MM.1S (cell line): ENCODE measurements at places on chromosomes 7 and 10.

DNA sequence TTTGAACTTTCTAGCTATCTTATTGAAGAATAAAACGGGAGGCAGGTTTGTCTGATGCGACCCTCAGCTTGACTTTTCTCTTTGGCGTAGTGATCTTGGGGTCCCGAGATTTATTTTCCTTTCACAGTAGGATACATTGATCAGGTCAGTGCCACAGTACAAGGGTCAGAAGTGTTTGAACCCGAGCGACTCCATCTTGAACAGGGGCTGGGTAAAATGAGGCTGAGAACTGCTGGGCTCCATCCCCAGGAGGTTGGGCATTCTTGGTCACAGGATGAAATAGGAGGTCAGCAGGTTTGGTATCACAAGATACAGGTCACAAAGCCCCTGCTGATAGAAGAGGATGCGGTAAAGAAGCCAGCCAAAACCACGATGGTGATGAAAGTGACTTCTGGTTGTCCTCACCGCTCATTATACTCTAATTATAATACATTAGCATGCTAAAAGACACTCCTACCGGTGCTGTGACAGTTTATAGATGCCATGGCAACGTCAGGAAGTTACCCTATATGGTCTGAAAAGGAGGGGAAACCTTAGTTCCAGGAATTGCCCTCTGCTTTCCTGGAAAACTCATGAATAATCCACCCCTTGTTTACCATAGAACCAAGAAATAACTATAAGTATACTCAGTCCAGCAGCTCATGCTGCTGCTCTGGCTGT is 3.0 kb upstream of the TECPR1 start:
- no peak for DNase-seq

- DNase-seq: no peak
Observed at GRCh38 chr7:13724191-13724976, 265.1 kb downstream of the ETV1 start.

- no peak for DNase-seq
Observed at GRCh38 chr7:115252461-115252860, 330.6 kb downstream of the MDFIC start.

- DNase-seq: no peak
Observed at GRCh38 chr10:98186681-98187080, 52.2 kb downstream of the R3HCC1L start.

GRCh38 chr7:2529161-2530070 is 9.8 kb downstream of the LFNG start:
- DNase-seq: no peak

DNA sequence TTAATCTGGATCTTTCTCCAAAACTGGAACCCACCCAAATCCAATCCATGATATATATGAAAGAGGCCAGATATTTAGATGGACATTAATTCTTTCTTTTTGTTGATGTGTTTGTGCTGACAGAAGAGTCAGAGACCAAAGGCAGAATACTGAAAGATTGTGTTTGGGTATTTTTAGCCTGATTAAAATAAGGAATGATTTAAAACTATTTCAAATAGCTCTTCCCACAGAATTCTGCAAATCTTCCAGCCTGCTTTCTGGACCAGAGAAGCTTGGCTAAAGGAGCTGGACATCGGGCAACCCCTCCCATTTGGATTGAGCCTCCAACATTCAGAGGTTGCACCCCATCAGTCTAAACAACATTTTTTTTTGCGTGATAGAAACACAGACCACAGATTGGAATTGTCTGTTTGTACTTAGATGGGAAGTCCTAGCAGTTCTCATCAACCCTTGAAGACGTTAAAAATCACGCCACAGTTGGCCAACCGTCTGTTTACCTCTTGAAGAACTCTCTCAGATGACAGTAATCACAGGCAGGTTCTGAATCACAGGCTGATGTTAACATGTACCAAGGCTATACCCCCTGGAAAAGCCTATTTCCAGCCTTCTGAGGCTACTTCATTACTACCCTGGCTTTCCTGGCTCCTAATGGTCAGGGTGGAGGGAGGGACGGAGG is 155.2 kb upstream of the NRP1 start:
- no peak for DNase-seq

DNA sequence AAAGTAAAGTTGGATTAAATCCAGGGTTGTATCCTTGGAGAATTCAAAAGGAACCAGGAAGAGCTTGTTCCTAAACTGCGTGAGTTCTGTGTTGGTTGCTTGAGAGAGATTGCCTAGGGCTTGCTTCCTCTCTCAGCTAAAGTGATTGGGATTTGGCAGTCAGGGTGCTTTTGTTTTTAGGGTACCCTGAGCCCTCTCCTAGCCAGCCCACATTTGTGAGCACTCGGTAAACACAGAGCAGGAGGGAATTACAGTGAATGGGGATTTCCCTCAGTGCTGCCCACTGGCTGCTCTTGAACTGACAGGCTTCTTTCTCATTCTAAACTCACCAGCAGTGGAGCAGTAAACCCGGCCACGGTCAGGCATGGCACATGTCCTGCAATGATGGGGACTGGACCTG is 146.9 kb downstream of the TPST1 start:
- DNase-seq: no peak

GRCh38 chr7:132244903-132245480 is 331.3 kb downstream of the PLXNA4 start:
- no peak for DNase-seq

DNA sequence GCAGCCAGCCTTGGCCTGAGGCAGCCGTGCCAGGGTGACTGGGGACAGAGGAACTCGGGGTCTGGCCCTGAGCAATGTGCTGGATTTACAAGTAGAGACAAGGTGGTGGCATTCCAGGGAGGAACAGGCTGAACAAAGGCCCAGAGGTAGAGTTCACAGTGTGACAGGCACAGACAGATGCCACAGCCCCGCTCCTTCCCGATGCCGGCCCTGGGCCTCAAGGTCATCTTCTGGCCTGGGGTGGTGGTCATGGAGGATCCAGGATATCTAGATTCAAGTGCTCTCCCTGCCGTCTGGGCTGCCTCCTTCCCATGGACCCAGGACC is 68.9 kb upstream of the COL13A1 start:
- no peak for DNase-seq

- no peak for DNase-seq
Observed at GRCh38 chr7:24200407-24200966, 83.5 kb upstream of the NPY start.

GRCh38 chr10:130500261-130501000 is 364.2 kb downstream of the GLRX3 start:
- DNase-seq: no peak

GRCh38 chr7:3439333-3440030 is 138.4 kb downstream of the SDK1 start:
- no peak for DNase-seq

DNA sequence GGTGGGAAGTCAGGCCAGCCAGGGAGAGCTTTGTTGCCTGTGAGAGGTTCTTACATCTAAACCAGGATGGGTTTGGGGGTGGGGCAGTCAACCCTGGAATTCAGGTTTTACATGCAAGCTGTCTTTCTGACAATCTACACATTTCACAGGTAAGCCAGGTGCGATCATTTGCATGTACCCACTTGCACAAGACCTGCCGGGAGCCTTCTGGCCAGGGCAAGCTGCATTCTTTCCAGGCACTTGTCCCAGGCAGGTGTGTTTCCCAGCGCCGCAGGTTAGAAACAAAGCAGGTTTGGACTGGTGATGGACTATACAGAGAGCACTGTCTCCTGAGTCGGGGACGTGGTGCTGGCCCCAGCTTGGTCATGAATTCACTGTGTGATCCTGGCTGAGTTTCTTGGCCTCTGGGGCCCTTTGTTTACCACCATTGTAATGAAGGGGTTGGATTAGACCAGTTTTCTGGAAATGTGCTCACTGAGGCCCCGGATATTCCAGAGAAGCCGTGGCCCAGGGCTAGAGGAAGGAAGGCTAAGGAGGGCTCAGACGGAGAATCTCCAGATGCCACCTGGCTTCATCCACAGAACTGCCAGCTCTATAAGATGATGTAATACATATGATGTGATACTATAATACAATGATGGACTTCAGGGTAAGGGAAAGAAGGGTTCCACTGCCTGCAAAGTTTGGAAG is 205.2 kb upstream of the SVIL start:
- DNase-seq: no peak

- no peak for DNase-seq
Observed at GRCh38 chr10:103569896-103570295, 76.4 kb downstream of the NEURL1 start.

DNA sequence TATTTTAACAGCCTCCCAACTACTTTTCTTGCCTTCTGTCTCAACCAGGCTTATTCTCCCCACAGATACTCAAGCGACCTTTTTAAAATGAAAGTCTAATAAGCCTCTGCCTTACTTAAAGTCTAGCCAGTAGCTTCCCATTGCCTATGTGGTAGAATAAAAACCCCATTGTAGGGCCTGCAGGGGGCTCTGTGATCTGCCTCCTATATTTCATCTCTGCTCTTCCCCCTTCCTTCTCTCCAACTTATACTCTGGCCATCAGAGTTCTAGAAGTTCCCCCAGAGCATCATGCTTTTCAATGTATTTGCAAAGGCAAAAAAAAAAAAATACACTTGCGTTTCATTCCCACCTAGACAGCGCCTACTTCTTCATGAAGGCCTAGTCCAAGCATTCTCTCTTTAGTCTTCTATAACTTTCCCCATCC is 167.7 kb upstream of the ADO start:
- peak; percentile 46 for DNase-seq

GRCh38 chr10:34507217-34507616 is 307.9 kb downstream of the PARD3 start:
- DNase-seq: no peak

GRCh38 chr10:111531690-111532089 is 454.9 kb downstream of the ADRA2A start:
- no peak for DNase-seq

- DNase-seq: peak; percentile 61
Observed at GRCh38 chr7:85750454-85750949, 563.6 kb upstream of the SEMA3D start.

- DNase-seq: no peak
Observed at GRCh38 chr7:85324145-85324799, 137.4 kb upstream of the SEMA3D start.

GRCh38 chr7:70573696-70574095 is 558.2 kb upstream of the GALNT17 start:
- no peak for DNase-seq

GRCh38 chr10:43255634-43256431 is 11.0 kb downstream of the RASGEF1A start:
- peak; percentile 19 for DNase-seq

DNA sequence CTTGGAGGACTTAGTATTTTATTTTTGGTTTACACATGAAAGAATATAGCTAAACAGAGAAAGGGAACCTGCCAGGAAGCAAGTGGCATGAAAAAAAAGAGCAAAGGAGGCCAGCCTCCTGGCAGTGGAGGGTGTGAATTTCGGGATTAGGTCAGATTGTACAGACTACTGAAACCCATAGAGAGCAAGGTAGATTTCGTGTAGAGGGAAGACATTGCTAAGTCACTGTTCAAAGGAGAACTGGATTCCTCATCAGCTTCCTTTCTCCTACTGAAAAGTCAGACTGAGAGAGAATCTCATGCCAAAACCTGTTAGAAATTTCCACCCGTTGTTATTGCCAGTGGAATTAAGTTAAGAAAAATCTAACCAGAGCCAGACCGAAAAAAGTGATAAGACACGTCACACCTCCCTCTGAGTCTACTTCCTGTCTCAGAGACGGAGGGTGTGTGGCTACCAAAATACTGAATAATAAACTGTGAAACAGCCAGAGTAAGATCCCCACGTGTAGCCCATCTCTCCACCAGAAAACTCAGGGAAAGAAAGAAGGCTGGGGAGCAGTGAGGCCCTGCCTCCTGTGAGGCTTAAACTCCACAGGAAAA is 118.8 kb downstream of the SKIDA1 start:
- no peak for DNase-seq

DNA sequence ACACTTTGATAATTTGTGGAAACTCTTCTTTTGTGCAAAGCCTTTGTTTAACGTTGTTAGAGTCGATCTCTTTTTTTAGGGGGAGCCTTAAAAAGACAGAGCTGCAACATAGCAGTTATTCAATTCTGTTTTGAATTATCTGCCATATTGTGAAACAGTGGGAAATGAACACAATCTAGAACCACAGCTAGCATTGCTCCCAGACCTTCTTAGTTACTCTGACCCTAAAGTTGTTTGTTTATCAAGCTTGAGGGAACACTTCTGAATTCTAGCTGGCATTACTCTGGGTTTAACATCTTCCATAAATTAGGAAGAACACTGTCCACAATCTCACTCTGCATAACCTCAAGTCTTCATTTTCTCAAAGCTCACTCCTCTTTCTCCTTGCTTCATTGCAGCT is 217.7 kb downstream of the PRKG1 start:
- no peak for DNase-seq

- no peak for DNase-seq
Observed at GRCh38 chr7:17027143-17027788, 145.5 kb upstream of the AGR3 start.

DNA sequence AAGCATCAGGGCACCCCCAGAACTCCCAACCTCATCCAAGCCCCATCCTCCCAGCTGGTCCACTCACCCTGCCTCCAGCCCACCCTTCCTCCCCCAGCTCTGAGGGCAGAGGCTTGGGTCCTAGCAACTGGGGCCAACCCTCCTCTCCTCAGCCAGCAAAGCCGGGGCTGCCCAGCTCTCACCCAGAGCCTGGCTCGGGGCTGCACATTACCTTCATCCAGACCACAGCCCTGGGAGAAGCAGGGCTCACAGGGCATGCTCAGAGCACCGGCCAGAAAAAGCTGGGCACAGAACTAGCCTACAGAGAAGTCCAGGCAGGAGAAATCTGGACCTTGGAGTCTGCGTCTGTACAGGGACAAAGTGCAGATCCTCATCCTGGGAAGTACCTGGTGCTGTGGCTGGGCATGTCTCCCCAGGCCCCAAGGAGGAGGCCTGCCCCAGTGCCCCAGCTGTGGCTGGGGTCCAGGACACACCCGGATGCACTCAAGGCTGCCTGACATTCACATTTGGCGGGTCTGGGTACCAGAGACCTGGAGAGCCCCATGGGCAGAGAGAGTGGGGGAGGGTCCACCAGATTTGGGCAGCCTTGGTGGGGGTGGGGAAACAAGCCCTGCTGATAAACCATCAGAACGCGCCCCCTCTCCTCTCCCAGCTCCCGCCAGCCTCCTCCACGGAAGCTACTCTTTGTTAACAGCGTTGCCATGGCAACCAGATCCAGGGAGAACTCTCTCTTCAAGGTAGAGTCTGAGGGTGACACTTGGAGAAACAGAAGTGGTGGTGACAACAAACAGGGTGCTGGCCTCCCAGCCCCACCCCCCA is 5.1 kb downstream of the RASGEF1A start:
- DNase-seq: no peak
